ENCODE measurements at places on chromosomes 2 and 18.
A peak's percentile ranks its signal among the peaks of the same experiment; 100 is the strongest.

GRCh38 chr18:76378526-76379215, 116.4 kb downstream of the ZNF516 start:
- DNase-seq = no peak

DNA sequence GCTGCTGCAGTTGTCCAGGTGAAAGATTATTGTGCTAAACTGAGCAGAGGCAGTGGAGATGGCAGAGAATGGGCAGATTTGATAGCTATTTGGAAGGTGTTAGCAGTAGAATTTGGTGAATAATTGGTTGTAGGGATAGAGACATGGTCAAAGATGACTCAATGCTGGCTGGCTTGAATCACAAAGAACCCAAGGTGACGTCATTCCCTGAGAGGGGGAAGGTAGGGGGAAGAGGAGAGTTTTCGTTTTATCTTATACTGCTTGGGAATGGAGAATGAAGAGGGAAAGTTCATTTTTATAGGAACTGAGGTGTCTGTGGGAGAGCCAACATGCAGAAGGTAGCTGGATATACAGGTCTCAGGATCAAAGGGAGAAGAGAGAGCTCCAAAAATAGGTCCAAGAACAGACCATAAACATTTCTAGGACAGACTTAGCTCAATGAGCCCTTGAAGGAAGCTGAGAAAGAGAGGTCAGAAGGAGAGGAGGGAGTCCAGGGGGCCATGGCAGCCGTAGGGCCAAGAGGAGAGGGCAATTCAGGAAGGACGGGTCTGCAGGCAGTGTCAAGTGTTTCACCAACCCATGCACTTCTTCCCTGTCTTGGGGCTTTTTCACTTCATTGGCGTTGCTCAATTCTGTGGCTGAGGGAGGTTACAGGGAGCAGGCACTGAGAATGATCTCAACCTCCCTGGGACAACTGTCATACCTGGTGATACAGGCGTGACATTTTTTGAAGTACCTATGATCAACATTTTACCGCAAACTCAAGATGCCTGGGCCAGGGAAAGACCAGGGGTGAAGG, 281.3 kb downstream of the TDRD15 start:
- DNase-seq = no peak

DNA sequence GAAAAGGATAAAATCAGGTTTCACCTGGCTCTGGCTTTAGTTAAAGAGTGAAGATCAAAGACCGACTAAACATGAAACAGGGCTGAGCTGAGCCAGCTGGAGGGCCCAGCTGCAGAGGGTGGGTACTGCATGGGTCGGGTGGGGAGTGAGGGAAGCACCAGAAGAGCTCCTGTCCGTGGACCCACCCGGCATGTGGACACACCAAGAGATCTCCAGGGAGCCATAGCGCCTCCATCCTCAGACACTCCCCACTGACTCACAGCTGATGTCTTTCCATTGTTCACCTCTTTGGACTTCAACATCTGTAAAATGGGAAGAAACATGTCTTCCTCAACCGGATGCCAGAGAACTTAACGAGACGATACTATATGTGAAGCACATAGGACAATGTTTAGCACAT, 178.3 kb upstream of the KLHL29 start:
- no peak for DNase-seq

DNA sequence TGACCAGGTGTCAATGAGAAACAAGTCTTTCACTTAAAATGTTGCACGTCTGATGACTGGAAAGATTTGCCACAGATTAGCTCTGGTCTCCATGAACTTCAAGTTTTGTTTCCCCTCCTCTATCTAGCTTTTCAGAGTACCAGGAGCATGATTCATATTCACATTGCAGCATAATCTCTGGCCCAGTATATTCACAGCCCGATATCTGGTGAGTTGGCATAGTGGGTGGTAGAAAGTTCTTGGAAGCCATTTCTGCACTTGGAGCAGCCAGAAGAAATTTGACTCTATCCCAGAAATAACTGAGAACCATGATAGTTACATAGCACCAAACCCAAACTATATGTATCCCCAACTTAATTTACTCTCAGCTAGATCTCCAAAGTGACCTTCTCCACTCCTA, 503.9 kb downstream of the PID1 start:
- no peak for DNase-seq

DNA sequence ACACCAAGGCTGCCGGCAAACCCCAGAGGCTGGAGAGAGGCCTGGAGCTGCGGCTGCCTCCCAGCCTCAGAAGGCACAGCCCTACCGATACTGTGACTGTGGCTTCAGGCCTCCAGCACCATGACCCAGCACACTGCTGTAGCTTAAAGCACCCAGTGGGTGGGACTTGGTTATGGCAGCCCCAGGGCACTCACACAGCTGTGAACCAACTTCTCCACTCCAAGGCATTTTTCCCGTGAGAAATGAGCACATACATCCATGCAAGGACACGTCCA, 199.5 kb downstream of the NDUFA10 start:
- DNase-seq = no peak

- DNase-seq = no peak
These were observed 210.4 kb upstream of the OSR1 start for GRCh38 chr2:19568809-19569208.

DNA sequence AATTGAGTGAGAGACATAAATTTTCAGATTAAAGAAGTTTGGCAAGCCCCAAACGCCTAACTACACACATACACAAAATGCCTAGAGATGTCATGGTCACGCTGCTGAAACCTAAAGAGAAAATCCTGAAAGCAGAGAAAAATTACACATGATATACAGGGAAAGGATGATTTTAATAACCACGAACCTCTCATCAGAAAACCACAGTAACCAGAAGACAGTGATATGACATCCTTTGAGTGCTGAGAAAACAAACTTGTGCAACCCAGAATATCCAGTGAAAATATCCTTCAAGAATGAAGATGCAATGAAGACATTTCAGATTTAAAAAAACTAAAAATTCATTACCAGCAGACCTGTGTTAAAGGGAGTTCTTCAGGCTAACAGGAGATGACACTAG, 122.4 kb upstream of the LMAN1 start:
- no peak for DNase-seq

- no peak for DNase-seq
These were observed 448.9 kb upstream of the SLC14A2 start for GRCh38 chr18:45166341-45166835.

DNA sequence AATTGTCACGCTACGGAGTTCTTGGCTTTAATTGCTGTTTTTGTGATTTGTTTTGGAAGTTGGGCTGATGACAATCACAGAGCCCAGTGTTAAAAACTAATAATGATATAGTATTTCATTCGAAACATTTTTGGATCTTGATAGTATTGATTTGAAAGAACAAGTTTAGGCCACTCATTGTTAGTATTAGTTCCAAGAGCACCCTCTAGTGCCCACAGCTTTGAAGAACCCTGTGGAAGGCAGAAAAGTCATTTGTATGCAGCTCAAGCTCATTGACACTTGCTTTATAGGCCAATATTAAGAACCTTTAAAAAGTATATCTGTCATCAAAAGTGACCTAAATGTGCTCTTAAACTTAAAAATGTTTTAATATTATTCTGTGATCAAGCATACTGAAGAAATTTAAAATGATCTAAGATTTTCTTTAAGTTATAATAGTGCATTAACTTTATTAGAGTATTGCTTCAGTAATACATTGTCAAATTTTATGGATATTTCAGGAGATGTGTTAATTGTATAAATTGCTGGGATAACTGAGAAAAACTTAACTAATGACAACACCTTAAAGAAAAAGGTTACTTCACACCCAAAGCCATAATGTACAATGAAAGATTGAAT, 191.0 kb downstream of the GRB14 start:
- no peak for DNase-seq

GRCh38 chr2:241763551-241764274, 12.9 kb upstream of the GAL3ST2 start:
- no peak for DNase-seq

GRCh38 chr2:200695601-200696000, 109.8 kb downstream of the AOX1 start:
- no peak for DNase-seq

- no peak for DNase-seq
These were observed 464.6 kb downstream of the MTX2 start for GRCh38 chr2:176733698-176734430.

DNA sequence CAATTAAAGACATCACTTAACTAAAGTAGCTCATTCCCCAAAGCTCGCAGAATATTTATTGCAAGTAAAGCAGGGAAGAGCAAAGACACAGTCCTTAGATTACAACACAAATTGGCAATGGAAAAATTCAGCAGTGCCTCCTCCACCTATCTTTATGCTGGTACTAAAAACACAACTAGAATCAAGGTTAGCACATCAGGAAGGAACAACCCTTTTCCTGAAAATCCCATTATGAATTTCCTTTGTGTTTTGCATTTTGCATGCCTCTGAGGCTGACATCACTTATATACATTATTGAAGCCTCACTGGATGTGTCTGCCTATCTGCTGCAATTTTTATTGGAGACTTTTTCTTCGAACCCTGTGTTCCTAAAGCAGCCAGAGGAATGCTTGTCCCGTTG, 193.8 kb upstream of the STK17B start:
- DNase-seq = no peak

- no peak for DNase-seq
These were observed 162.7 kb downstream of the EIPR1 start for GRCh38 chr2:3214806-3215404.

DNA sequence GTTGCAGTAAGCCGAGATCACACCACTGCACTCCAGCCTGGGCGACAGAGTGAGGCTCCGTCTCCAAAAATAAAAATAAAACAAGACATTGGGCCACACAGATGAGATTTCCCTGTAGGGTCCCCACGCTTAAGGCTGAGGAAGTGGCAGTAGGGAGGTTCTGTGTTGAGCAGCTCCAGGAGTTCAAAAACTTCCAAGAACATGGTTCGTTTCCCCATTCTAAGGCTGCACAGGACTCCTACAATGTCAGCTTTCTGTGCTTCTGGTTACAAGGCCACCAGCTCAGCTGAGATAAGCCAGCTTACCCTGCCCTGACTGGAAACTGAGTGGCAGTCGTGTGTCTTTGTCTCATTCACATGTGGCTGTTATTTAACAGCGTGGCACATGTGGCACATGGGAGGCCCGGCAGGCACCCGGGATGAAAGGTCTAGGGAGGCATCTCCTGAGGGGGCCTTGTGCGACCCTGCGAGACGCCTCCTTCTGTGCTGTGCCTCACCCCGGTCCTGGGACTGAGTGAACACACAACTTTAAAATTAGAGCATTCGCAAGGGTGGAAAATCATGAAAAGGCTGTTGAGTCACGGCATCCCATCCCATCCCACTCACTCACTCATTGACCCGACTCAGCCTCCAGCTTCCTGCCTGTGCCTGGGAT, 7.7 kb downstream of the ITGB1BP1 start:
- no peak for DNase-seq

GRCh38 chr2:160073284-160073888, 11.0 kb upstream of the PLA2R1 start:
- DNase-seq = no peak

- DNase-seq = no peak
These were observed 101.5 kb upstream of the LPIN2 start for GRCh38 chr18:3114451-3114850.

- no peak for DNase-seq
These were observed 114.8 kb upstream of the SERTAD2 start for GRCh38 chr2:64768491-64769005.

- DNase-seq = peak; percentile 26
These were observed 106.9 kb downstream of the HDAC4 start for GRCh38 chr2:239293775-239294430.

GRCh38 chr2:143177096-143177786, 48.0 kb downstream of the ARHGAP15 start:
- no peak for DNase-seq

DNA sequence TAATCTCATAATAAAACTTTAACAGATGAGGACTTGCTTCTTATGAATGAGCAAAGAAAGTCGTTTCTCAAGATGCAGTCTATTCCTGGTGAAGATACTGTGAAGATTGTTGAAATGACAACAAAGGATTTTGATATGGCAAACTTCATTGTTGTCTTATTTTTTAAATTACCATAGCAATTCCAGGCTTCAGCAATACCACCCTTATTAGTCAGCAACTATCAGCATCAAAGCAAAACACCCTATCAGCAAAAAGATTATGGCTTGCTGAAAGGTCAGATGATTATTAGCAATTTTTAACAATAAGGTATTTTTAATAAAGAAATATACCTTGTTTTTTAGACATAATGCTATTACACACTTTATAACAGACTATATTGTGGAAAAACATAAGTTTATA, 88.3 kb downstream of the COL5A2 start:
- DNase-seq = no peak

GRCh38 chr2:88810017-88810416, 118.5 kb downstream of the RPIA start:
- no peak for DNase-seq

DNA sequence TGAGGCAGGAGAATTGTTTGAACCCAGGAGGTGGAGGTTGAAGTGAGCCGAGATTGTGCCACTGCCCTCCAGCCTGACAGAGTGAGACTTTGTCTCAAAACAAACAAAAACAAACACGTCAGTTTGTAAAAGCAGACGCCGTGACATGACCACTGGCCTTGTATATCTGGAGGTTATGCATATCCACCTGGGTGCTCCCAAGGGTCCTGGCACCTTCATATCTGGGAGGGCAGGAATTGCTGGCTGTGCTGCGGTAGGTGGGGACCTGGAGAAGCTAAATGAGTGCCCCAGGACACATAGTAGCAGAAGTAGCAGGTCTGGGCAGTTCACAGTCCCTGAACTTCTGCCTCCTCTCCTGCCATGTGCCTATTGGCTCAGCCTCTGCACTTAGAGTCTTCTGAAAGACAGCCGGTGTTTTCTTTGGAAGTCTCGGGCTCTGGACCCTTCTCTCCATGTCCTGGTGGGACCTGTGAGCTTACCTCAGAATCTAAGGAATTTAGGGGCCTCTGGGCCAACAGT, 30.9 kb upstream of the IL1R2 start:
- no peak for DNase-seq

GRCh38 chr2:66982766-66983165, 414.4 kb upstream of the ETAA1 start:
- DNase-seq = no peak

DNA sequence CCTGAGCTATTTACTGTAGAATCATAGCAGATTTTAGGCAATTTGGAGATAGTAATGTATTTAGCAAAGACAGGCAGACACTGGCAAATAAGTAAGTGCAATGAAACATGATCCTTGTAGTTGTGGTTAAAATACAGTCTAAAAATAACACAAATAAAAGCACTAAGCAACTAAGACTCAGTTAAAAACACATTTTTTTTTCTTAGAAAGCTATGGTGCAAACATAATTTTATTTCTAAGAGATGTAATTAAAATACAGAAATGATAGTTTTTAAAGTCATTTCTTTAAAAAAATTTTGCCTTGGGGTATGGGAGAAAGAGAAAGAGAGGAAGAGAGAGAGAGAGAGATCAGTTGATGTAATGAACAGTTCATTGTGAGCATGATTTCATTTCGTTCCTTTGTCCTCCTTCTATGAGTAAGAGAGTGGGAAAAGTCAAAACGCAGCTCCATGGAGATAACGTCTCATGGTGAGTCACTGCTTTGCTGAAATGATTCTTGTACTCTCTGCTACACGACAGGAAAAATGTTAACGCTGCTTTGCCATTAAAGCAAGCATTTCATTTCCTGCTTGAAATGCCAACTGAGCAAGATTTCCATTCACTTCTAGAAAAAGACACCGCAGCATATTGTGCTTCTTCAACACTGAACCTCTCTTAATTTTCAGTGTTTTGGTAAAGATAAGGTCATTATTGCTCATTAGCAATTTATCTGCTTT, 61.3 kb upstream of the PGAP1 start:
- peak; percentile 25 for DNase-seq

All from activated T-cell treated with anti-CD3 and anti-CD28 coated beads for 4 hours (primary cell).